A549 treated with dexamethasone at 1 μM for 4 hours (cell line): ENCODE measurements at places on chromosomes 7 and 10. TPM values are rescaled to one million over a fixed set of nuclear protein-coding genes. Genes with fewer than 3 reads are reported as not detected.

RADIL gene
- 1.2 to 1.9 TPM (median 1.7 TPM) in 5 replicates for total RNA-seq

APBB1IP gene
- total RNA-seq: 5.0 to 6.1 TPM (median 5.6 TPM) in 5 replicates

GPR26 gene
- not detected in 5 replicates for total RNA-seq

IKZF1 gene
- not detected in 5 replicates for total RNA-seq

SLC39A12 gene
- not detected in 5 replicates for total RNA-seq
